ENCODE measurements at places on chromosomes 3 and 15.

- DNase-seq = no peak
Measured at GRCh38 chr3:138348754-138349739, 668 bp downstream of the MRAS start.

GRCh38 chr3:17845026-17845812 is 102.8 kb upstream of the TBC1D5 start:
- no peak for DNase-seq

DNA sequence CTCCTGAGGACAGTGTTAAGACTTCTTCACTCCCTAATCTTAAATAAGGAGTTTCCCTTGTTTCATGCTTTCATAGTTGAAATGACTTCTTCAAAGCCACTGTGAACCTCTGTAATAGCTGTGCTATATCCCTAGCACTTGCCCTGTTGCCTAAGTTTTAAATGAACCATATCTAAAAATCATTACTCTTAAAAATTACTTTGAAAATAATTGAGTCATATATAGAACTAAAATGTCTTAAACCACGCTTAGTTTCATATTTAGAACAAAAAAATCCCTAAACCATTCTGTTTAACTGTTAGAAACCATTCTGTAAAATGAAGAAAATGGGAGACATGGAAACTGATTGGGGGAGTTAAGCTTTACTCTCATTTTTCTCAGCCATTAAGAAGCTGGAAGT is 29.8 kb downstream of the DNAJC19 start:
- no peak for DNase-seq

DNA sequence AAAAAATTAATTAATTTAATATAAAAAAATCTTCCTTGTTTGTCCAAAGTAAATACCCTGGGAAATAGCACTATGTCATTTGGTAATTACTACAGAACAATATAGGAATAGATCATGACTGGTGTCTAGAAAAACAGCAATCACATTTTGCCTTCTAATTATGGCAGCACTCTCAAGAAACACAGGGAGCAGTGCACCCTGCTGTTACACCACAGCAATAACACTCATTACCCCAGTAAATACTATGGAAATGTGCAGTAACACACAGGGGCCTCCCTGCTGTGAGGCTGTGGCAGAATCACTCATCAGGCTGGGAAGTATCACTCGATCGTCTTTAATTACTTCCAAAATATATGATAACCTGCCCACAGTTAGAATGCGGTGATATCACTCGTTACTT is 646.0 kb downstream of the TUSC7 start:
- DNase-seq = no peak

DNA sequence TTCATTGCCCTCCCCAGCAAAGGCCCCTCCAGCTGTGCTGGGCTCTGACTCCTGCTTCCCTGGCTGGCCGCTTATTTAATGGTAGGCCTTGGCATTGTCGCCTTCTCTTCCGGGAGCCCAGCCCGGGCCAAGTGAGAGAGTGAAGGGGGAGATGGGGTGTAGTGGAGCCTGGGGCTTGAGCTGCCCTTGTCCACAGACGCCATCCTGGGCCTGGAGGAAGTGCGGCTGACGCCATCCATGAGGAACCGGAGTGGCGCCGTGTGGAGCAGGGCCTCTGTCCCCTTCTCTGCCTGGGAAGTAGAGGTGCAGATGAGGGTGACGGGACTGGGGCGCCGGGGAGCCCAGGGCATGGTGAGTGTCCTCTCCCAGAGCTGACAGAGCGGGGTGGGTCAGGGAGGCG is 3.3 kb downstream of the LMAN1L start:
- DNase-seq = no peak

- DNase-seq = no peak
Measured at GRCh38 chr15:40040770-40041169, 1.8 kb upstream of the SRP14 start.

DNA sequence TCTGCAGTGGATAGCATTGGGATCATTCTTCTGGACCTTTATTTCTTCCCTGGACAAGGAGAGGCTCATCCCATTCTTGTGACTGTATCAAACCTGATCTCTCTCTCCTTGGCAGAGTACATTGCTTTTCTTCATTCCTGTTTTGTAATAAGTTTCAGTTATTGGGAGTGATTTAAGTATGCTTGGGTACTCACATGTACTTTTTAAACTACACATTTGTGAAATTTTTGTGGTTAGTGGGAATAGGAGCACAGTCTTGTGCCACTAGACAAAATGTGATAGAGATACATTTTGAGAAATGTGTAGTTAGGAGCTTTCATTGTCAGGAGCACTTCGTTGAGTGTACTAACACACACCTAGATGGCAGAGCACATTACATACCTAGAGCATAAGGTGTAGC is 262.6 kb downstream of the C3orf38 start:
- DNase-seq = no peak

DNA sequence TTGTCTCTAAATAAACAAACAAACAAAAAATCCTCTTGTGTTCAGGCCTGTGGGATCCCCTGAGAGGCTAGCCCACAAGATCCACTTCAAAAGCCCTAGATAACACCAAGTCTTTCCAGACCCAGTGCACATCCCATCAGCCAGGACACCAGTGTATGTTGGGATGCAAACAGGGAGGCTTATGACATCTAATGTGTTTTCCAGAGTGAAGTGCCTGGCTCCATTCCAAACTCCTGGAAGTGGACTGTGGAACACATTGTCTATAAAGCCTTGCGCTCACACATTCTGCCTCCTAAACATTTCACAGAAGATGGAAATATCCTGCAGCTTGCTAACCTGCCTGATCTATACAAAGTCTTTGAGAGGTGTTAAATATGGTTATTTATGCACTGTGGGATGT is 57.0 kb downstream of the MLH1 start:
- DNase-seq = no peak

GRCh38 chr15:82178061-82178460 is 84.5 kb downstream of the EFL1 start:
- DNase-seq = no peak

DNA sequence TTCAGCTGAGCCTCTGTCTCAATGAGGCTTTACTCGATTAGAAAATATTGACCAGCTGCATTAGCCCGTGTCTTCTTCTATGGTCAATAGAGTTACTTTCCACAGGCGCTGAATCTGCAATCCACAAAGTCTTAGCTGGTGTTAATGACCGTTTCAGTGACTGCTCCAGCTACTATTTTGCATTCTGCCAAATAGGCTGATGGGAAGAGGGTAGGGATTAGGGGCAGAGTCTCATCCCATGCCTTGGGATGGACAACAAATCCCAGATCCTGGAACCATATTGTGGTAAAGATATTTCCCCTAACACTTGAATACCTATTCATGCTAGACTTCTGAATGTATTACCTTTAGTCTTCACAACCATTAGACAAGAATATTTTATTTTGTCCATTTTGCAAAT is 29.5 kb upstream of the MAGI1 start:
- no peak for DNase-seq

DNA sequence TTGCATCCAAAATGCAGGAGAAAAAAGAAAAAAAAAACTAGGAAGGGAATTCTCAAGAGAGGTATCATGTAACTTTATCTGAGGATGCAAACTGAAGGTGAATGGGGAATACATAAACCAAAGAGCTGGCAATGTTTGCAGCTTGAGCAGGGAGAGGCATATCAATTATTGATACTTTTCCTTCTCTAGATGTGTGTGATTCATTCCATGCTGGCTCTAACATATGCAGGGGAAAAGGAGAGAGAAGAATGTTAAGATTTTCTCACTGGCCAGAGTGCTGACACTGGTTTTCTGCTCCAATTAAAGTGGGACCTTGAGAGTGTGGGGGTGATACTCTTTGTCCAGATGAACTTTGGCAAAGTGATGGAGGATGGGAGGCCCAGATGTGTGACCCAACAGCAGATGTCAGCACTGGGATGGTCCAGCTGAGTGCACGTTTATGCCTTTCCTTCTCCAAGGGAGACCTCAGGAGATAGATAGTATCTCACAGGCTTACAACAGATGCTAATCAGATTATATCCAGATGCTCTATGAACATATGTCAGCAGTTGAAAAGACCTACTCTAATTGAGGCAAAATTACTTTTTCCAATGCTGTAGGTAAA is 50.0 kb upstream of the PSMD6 start:
- DNase-seq = no peak

DNA sequence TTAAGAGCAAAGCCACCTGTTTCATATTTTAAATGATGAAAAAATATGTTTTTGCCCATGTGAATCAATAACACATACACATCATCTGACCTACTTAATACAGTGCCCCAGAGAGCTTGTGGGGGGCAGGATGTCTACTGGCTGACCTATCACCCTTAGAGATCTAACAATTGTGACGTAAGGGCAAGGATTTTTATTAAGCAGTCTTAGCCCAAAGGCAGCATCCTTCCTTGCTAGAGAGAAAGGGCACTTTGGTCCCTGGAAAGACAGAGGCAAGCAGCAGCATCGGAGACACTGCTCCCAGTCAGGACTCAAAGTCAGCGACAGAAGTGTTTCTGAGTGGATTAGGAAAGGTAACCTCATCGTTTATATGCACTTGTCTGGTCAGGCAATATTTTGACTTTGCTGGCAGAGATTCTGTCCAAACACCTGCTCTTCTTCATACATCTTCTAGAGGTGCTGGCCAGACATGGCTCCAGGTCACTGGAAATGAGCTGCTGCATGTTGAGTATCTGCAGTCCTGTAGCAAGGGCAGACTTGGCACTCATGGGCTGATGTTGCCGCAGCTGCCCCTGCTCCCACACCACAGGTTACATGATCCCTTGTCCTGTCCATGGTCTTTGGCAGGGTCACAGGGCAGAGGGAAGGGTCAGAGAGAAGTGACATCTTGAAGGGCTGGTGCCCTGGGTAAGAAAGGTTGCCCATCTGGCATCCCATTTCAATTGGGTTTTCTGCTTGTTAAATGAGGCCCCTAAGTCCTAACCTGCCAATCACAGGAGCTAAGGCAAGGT is 1.8 kb downstream of the CXCR6 start:
- DNase-seq = no peak

- DNase-seq = no peak
Measured at GRCh38 chr3:135878501-135878900, 87.0 kb upstream of the PPP2R3A start.

DNA sequence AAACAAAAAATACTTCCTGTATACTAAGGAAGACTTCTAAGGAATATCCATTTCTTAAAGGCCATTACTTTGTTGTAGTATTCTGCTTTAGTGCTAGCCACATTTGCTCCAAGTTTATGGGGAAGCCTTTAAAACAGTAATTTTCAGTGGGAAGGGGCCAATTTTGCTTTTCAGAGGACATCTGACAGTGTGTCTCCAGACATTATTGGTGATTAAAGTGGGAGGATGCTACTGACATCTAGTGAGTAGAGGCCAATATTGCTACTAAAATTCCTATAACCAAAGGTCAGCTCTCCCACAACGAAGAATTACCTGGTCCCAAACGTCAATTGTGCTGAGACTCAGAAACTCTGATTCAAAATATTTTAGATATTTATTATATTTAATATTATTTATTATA is 24.8 kb downstream of the SLC28A2 start:
- peak; percentile 7 for DNase-seq

DNA sequence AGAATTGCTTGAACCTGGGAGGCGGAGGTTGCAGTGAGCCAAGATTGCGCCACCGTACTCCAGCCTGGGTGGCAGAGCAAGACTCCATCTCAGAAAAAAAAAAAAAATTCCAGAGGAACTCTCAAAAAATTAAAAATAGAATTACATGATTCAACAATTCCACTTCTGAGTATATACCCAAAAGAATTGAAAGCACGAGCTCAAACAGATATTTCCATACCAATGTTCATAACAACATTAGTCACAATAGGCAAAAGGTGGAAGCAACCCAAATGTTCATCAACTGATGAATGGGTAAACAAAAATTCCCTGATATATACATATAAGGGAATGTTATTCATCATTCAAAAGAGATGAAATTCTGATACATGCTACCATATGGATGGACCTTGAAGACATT is 16.9 kb upstream of the MORF4L1 start:
- no peak for DNase-seq

- DNase-seq = peak; percentile 75
Measured at GRCh38 chr3:64533617-64534317, 154.0 kb downstream of the ADAMTS9 start.

DNA sequence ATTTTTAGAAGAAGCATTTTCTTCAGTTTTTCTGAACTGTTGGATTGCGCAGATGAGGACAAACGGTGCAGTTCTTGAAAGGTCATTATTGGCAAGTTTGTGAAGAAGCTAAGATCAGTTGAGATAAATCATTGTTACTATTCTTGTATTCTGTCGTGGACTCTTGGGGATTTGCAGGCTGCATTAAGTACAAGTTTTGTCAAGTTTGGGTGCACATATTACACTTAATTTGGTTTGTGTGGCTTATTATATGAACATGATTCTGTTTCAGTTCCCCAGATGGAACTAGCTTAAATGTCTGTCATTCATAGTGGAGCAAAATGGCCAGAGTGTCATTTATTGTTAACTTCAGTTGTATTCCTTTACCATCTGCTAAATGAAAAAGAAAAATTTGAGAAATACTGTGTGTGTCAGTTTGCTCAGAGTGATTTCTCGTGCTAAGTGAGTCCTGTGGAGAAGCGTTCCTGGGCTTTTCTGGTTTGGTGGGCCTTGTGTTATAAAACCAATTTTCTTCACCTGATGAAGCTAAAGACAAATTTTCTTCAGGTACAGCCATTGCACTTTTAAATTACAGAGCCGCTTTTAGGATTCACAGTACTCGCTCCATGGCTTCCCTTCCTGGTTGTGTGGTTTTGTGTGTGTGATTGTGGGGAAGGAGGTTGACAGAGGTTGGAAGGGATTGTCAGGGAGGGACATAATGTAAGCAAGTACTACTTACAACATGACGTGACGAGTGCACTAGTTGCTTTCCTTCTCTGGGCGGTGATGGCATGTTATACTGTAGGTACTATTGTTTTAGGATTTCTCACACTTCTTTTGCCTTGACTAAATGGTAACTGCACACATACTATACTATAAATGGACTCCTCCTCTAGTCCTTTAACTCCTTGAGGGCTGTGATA is 1.7 kb downstream of the AKAP13 start:
- no peak for DNase-seq

GRCh38 chr15:80967991-80968510 is 21.6 kb downstream of the MESD start:
- DNase-seq = no peak

GRCh38 chr3:179510496-179510895 is 52.2 kb upstream of the ACTL6A start:
- no peak for DNase-seq

GRCh38 chr3:110731148-110731547 is 340.5 kb upstream of the NECTIN3 start:
- no peak for DNase-seq

- no peak for DNase-seq
Measured at GRCh38 chr3:72892081-72892775, 4.4 kb downstream of the GXYLT2 start.

GRCh38 chr15:92579486-92579885 is 76.1 kb downstream of the FAM174B start:
- DNase-seq = no peak

Data from spinal cord (tissue), 10 donors.